ENCODE measurements at places on chromosomes 7 and 10.

GRCh38 chr7:18900236-18900635, 217.2 kb downstream of the TWIST1 start:
- DNase-seq, result no peak

DNA sequence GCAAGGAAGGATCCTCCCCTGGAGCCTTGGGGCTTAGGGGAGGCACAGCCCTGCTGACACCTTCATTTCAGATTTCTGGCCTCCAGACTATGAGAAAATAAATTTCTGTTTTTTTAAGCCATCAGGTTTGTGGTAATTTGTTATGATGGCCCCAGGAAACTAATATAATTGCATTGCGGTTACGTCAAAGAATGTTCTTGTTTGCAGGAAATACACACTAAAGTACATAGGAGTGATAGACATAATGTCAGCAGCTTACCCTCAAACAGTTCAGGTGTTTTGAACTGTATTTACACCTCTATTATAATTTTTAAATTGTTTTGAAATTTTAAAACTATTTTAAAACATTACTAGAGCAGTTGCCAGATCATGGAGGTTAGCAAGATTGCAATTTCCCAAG, 12.6 kb upstream of the FHIP2A start:
- no peak for DNase-seq

GRCh38 chr10:132354356-132355094, 22.5 kb downstream of the LRRC27 start:
- DNase-seq, result no peak

DNA sequence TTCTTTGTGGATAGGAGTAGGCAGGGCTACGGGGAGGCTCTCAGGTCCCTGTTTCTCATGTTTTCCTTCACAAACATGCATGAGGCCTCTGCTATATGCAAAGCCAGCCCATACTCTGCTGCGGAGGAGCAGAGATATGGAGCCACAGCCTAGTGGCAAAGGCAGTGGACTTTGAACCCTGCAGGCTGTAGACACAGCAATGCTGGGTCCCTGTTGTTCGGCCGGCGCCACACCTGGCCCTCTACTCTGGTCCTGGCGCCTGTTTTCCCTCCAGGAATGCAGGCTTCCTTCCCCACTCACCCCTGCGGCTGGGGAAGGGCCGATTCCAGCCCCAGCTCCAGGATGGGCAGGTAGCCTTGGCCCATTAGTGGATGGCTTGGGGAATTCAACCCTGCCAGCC, 11.5 kb downstream of the CLRN3 start:
- no peak for DNase-seq
